CD4-positive, alpha-beta T cell treated with Interleukin-17A for 4 hours (primary cell): ENCODE measurements at places on chromosomes 6 and 20.

GRCh38 chr6:22788038-22788437, 218.7 kb downstream of the HDGFL1 start:
- no peak for DNase-seq

DNA sequence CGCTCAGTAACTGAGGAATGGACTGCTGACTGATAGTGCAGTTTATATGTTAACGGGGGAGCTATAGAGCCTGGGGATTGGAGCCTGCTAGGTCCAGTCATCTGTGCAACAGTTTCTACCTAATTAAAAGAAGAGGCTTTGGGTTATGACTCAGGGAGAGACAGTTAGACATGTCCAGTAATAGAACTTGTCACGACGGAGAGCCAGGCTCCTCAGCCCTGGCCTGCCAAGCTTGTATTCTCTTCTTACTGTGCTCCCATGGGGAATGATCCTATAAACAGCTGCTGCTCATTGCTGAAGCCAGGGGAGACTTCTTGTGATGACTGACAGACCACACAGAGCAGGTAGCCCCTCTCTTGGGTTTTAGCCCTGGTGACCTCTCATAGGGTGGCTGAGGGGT, 69.3 kb downstream of the SYNJ2 start:
- DNase-seq: no peak

GRCh38 chr6:167689751-167690150, 137.0 kb upstream of the AFDN start:
- no peak for DNase-seq

GRCh38 chr20:41196653-41197225, 59.4 kb downstream of the PLCG1 start:
- no peak for DNase-seq

GRCh38 chr6:149037051-149037671, 280.4 kb upstream of the TAB2 start:
- no peak for DNase-seq

- no peak for DNase-seq
These were observed 585.6 kb downstream of the DHX35 start for GRCh38 chr20:39547546-39548408.

DNA sequence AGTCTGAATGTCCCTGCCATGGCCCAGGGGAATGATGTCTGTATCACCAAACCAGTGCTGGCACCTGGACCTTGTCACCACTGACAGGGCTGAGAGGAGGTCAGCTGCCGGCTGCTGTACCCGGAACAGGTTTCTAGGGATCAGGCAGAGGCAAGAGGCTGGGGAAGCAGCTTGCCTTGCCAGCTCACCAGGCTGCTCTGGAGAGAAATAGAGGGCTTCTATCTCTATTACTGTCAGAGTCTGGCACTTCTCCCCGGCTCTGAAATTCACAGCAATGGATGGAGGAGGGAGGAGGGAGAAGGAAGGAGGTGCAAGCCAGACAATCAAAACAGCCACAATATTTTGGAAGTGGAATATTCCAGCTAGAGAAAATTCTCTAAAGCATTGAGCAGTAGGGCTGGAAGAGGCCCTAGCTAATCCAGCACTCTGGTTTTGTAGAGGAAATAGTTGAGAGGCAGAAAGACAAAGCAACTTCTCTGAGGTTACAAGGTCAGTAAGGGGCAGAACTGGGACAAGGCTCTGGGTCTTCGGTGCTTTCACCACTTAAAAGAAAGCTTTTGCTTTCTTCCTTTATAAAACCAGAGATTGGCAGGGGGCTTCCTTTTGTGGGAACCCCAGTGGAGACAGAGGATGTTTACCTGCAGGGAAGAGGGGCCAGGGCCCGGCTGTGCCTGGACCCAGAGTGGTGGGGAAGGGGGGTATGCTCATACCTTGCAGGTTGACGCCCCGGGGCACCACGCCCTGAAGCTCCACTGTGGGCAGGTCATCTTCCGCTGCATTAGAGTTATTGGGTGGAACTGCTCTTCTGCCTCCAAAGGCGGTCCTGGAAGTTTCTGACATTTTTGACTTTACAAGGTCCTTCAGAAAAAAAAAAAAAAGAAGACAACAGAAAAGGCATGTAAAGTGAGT, 2.4 kb downstream of the F13A1 start:
- DNase-seq: no peak
